T-cell (primary cell): ENCODE measurements at places on chromosomes 16 and 17. TPM values are rescaled to one million over a fixed set of nuclear protein-coding genes. Genes with fewer than 3 reads are reported as not detected.

GRCh38 chr17:49343273-49343672, 18.8 kb downstream of the ZNF652 start:
- DNase-seq: no peak

The CISD3 gene
- total RNA-seq: 14.2 TPM

The HSD11B2 gene
- not detected for total RNA-seq

DNA sequence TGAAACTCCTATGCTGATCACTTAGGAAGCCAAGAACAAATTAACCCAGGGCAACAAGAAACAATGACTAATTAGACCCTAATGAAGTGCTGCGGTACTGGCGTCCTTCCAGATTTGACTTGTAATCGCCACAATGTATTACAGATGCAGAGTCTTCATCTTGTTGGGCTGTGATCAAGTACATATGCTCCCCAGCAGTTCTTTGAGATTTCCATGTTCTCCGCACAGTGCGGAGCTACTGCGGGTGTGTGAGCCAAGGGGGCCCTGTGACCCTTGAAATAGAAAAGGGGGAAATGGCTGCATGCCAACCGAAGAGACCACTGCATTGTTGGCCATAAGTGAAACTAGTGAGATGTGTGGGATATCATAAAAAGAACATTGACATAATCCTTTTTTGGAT, 469.9 kb downstream of the MAF start:
- no peak for DNase-seq

DNA sequence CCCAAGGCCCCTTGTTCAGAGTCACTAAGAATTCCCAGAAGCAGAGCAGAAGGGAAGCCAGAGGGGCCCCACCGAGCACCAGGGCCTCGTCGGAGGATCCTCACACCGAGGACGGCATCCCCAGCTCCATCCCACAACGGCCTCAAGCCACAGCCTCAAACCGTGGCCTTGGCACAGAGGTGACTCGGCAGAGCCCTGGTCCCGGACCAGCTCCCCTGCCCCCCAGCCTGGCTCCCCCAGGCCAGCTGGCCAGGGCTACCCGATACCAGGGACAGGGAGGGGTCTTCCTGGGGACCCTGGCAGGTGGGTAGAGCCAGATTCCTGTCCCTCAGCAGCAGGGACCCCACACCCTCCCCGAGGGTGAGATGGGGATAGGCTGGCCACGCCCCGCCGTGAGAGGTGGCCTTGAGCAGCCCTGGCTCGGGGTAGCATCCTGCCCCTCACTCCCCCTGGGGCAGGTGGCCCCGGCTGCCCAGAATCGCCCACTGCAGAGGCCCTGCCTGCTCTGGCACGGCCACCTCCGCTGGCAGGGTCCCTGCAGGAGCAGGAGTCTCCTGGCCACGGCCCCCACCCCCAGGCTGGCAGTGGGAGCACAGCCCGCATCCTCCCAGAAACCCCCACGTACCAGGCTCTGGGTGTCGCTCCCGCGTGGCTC, 5.6 kb upstream of the PVALEF start:
- DNase-seq: no peak

DNA sequence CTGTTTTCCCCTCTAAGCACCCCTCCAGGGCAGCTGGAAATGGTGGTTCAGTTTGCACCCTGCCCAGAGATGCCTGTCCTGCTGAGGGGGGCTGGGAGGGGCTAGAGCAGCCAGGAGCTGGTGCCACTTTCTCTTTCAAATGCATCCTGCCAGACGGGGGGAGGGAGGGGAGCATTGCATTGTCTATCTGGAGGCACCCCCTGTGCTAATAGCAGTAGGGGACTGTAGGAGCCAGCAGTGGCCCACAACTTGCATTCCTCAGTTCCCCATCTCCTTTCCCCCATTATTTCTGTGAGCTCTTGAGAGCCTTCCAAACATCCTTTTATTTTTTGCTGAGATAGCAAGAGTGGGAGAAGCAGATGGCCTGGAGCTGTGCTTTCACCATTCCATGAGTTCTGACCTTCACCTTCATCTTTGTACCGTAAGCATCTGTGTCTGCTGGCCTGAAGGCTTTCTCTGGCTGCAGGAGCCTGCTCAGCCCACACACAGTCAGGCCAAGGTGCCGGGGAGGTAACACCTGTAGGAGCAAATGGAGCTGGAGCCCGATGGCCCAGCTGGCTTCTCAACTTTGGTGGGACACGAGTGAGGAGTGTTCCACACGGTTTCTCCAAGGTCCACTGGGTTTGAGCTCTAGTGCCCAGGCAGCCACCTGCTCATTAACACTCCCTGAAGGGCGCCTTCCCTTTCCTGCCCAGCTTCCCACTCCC, 5.2 kb downstream of the WFDC1 start:
- no peak for DNase-seq

The VKORC1 gene
- 66.4 TPM for total RNA-seq
